ENCODE measurements at places on chromosomes 6 and 20. TPM values are rescaled to one million over a fixed set of nuclear protein-coding genes. Genes with fewer than 3 reads are reported as not detected.

GRCh38 chr20:56359212-56360132, 698 bp downstream of the FAM210B start:
- peak overlapping the region; percentile 99 for H3K4me3 ChIP-seq
- no peaks in the 10 kb centered on the region for H3K27me3 ChIP-seq
- H3K27ac ChIP-seq: peak overlapping the region; percentile 96
- DNase-seq: peak; percentile 75

DNA sequence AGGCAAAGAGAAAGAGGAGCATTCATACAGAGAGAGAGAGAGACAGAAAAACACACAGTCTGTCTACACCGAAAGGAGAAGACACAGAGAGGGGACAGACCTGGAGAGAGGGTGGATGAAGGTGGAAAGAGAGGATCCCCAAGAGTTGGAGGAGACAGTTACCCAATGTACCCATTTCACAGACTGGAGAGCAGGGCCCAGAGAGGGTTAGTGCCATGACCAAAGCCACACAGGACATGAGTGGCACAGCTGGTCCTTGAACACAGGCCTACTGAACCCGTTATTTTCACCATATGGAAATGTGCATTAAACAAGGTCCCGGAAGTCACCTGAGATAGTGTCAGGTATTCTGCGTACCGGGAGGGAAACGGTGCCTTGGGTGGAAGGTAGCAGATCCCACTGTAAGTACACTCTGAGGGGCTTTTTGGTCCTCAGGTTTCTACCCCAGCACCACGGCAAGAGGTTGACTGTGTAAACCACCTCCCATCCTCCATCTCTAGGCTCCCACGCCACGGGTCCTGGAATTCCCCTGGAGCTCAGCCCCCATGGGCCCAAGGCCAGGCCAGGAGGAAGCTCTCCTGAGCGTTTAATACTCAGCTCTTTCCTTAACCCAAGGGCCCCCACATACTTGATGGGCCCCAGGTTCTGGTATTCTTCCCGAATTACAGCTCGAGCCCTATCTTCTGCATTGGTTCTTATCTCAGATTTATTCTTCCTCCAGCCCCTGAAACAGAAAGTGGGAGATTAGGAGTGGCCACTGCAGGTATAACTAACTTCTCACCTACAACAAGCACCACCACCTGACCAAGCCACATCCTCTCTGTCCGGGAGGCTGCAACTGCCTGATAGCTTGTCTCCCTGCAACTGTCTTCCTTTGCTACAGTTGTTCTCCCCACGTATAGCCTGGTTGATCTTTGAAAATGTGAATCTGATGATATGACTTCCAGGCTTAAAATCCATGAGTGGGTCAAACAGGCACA, 38.4 kb upstream of the OCSTAMP start:
- no peak overlapping the region for H3K4me3 ChIP-seq
- no peak overlapping the region for H3K27ac ChIP-seq
- no peaks in the 10 kb centered on the region for H3K4me1 ChIP-seq
- DNase-seq: no peak

The NCOA5 gene
- total RNA-seq: 23.2 TPM

GRCh38 chr6:150977281-150977680, 111.8 kb downstream of the MTHFD1L start:
- no peak overlapping the region for H3K4me3 ChIP-seq
- no peaks in the 10 kb centered on the region for H3K4me1 ChIP-seq
- H3K27me3 ChIP-seq: no peaks in the 10 kb centered on the region
- H3K27ac ChIP-seq: no peak overlapping the region

The NMBR gene
- total RNA-seq: 0.72 TPM

The POLR1H gene
- 23.9 TPM for total RNA-seq

- H3K4me1 ChIP-seq: no peaks in the 10 kb centered on the region
- no peak overlapping the region for H3K27ac ChIP-seq
- DNase-seq: no peak
- no peak overlapping the region for H3K4me3 ChIP-seq
- no peaks in the 10 kb centered on the region for H3K36me3 ChIP-seq
- no peaks in the 10 kb centered on the region for H3K27me3 ChIP-seq
These were observed 171.7 kb downstream of the CLIC5 start for GRCh38 chr6:45843848-45844521.

The MC3R gene
- not detected for total RNA-seq

The CDYL gene
- 55.6 TPM for total RNA-seq

The CLPSL1 gene
- not detected for total RNA-seq

- no peak for DNase-seq
- H3K4me3 ChIP-seq: no peak overlapping the region
- no peaks in the 10 kb centered on the region for H3K27me3 ChIP-seq
- H3K4me1 ChIP-seq: no peaks in the 10 kb centered on the region
These were observed 37.6 kb upstream of the XRN2 start for GRCh38 chr20:21265261-21266190.

DNA sequence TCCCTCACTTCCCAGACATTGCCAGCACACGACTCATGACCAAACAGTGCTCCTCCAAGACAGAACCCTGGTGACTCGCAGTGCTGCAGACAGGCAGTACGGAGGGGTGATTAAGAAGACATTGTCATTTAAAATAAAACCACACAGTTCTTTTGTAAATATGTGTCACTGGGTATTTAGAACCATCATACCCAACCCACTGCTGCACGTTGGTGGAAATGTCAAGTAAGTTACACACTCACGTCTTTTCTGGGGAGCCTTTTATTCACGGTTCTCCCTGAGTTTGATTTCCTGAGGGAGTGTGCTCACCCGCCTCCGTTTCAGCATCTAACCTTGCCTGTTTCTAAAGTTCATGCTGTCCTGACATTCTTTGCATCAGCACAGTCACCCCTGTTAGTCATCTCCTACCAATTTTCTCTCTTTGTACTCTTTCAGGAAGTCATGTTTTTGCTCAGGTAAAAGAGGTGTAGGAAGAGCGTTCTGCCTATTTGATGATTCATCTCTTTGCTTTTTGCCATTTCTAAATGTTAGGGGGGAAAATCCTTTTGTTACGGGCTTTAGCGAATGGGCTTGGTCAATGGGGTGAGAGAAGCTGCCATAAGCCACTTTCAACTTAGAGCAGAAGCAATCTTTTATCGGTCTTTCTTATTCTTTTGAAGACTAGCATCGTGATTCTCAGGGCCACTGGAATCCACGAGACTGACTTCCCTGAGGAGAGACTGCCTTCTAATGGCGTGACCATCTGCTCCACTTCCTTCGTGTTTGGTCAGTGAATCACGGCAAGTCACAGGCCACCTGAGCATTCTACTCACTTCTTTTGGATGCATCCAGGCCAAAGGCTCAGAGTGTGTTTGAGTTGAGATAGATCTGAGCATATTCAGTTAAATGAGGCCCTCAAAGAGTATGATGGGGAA, 512.8 kb upstream of the JARID2 start:
- H3K4me1 ChIP-seq: peaks cover 18% of the 10 kb centered on the region
- H3K36me3 ChIP-seq: no peaks in the 10 kb centered on the region
- no peak overlapping the region for H3K27ac ChIP-seq
- no peaks in the 10 kb centered on the region for H3K27me3 ChIP-seq
- no peak for DNase-seq
- no peak overlapping the region for H3K4me3 ChIP-seq

DNA sequence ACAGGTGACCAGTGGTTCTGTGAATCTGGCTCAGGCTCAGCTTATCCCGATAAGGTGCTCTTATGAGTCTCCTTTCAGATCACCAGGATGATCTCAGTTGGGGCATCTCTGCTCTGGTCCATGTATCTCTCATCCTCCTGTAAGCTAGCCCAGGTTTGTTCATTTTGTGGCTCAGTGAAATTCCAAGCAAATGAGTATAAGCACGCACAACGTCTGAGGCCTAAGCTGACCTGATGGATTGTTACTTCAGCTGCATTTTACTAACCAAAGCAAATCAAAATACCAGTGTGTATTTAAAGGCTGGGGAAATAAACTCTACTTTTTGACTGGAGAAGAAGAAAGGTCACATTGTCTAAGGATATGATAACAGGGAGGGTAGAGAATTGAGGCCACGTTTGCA, 551.0 kb upstream of the BTBD3 start:
- no peak overlapping the region for H3K27ac ChIP-seq
- peaks cover 18% of the 10 kb centered on the region for H3K4me1 ChIP-seq
- no peak overlapping the region for H3K4me3 ChIP-seq
- H3K36me3 ChIP-seq: no peaks in the 10 kb centered on the region

The TAAR8 gene
- not detected for total RNA-seq

- DNase-seq: no peak
- no peaks in the 10 kb centered on the region for H3K27me3 ChIP-seq
- H3K36me3 ChIP-seq: no peaks in the 10 kb centered on the region
- H3K27ac ChIP-seq: peak overlapping the region; percentile 62
These were observed 135.5 kb upstream of the PLCB4 start for GRCh38 chr20:8933381-8933807.

The BANF2 gene
- not detected for total RNA-seq

- no peak overlapping the region for H3K27ac ChIP-seq
- H3K36me3 ChIP-seq: peaks cover 22% of the 10 kb centered on the region
- H3K4me1 ChIP-seq: no peaks in the 10 kb centered on the region
- no peak overlapping the region for H3K4me3 ChIP-seq
- H3K27me3 ChIP-seq: no peaks in the 10 kb centered on the region
- DNase-seq: peak; percentile 65
These were observed 18.2 kb upstream of the SGK2 start for GRCh38 chr20:43540673-43541060.

The MEP1A gene
- 0.30 TPM for total RNA-seq

GRCh38 chr6:135390458-135390857, 107.1 kb downstream of the AHI1 start:
- no peaks in the 10 kb centered on the region for H3K27me3 ChIP-seq
- peaks cover 14% of the 10 kb centered on the region for H3K36me3 ChIP-seq
- no peaks in the 10 kb centered on the region for H3K4me1 ChIP-seq
- H3K4me3 ChIP-seq: no peak overlapping the region
- H3K27ac ChIP-seq: no peak overlapping the region

GRCh38 chr20:1702855-1703254, 45.3 kb upstream of the SIRPG start:
- DNase-seq: no peak
- H3K4me3 ChIP-seq: no peak overlapping the region
- H3K27ac ChIP-seq: no peak overlapping the region
- no peaks in the 10 kb centered on the region for H3K4me1 ChIP-seq
- H3K36me3 ChIP-seq: no peaks in the 10 kb centered on the region

DNA sequence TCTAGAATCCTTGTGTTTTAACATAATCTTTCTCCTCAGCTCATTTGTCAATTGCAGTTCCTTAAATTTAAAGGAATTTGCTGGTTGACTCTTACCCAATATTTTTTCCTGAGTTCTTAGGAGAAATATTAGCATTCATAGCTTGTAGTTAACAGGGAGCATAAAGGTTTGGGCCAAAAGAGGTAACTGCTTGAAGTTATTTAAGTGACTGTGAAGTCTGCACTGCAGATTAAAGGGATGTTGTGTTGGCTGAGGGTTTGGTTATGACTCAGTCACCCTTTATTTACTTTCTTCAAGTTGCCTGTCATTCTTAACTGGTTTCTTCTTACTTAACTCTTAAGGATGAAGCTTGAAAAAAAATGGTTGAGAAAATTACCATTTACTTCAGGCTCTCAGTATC, 220.3 kb upstream of the LAMP5 start:
- DNase-seq: no peak
- no peak overlapping the region for H3K27ac ChIP-seq
- no peak overlapping the region for H3K4me3 ChIP-seq

GRCh38 chr6:49519660-49520059, 19.9 kb downstream of the GLYATL3 start:
- no peaks in the 10 kb centered on the region for H3K27me3 ChIP-seq
- no peak for DNase-seq
- no peak overlapping the region for H3K4me3 ChIP-seq
- no peaks in the 10 kb centered on the region for H3K4me1 ChIP-seq

GRCh38 chr6:133298801-133299200, 57.6 kb downstream of the EYA4 start:
- H3K4me1 ChIP-seq: no peaks in the 10 kb centered on the region
- H3K36me3 ChIP-seq: no peaks in the 10 kb centered on the region
- no peak overlapping the region for H3K27ac ChIP-seq

The HMGCLL1 gene
- 0.23 TPM for total RNA-seq

The SIRPB2 gene
- 3.9 TPM for total RNA-seq

- no peak overlapping the region for H3K27ac ChIP-seq
- DNase-seq: no peak
- H3K27me3 ChIP-seq: peaks cover 8% of the 10 kb centered on the region
- peaks cover 35% of the 10 kb centered on the region for H3K4me1 ChIP-seq
These were observed 4.5 kb downstream of the CPNE5 start for GRCh38 chr6:36834576-36835341.

The SLC22A2 gene
- not detected for total RNA-seq

DNA sequence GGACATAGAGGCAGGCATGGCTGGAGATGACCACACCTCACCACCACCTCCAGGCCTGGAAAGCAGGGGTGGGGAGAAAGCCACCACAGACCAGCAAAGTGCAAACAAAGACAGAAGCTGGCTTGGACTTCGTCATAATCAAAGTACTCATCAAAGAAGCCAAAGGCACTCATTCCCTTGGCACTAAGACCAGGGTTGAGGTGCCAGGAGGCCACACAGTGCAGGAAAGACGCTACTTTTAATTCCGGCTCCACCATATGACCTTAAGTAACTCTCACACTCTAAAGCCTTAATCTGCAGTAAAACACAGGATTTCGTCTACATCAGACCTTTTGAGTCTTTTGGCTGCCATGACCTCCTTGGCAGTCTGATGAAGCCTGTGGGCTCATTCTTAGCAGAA, 123.1 kb downstream of the HIVEP2 start:
- no peaks in the 10 kb centered on the region for H3K36me3 ChIP-seq
- no peak overlapping the region for H3K4me3 ChIP-seq
- no peak for DNase-seq

The FHL5 gene
- 12.6 TPM for total RNA-seq

DNA sequence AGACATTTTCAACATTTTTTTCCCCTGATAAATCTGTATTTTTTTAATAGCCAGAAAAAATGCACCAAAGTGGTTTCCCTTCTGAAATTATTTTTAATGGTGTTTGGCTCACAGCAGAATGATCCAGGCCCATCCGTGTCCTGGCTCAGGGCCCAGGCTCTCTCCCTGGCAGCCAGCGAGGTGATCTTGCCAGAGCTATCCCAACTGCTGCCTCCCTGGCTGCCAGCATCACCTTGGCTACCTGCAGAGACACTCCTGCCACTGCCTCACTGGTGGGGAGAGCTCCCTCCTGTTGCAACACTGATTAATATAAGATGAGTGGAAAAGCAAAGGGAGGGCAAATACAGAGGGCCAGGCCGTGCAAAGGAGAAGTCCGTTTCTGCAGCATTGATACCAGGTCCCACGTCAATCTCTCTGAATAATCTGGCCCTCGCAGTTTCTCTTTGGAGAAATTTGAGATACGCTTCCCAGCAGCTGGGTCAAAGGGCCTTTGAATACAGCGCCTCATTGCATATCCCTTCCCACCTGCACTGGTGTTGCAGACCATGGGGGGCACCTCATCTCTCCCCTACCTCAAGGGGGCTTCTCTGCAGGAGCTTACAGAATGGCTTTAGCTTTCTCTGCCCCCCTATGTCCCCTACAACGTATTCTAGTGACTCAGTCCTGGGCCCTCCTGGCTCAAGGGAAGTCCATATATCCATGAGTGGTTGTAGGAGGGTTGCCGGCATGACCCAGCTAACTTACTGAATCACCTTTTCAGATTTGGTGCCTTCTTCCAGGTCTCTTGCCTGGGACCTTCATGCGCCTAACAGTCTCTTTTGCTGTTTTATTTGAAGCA, 12.8 kb upstream of the DSTN start:
- no peaks in the 10 kb centered on the region for H3K27me3 ChIP-seq
- peak overlapping the region; percentile 90 for H3K27ac ChIP-seq
- no peaks in the 10 kb centered on the region for H3K36me3 ChIP-seq
- peaks cover 35% of the 10 kb centered on the region for H3K4me1 ChIP-seq
- DNase-seq: peak; percentile 86
- H3K4me3 ChIP-seq: peak overlapping the region; percentile 19

All from suprapubic skin (tissue), 4 donors.